ENCODE measurements at places on chromosomes 7 and 10.
A peak's percentile ranks its signal among the peaks of the same experiment; 100 is the strongest.

GRCh38 chr7:102080019-102080433, 206.6 kb upstream of the SH2B2 start:
- DNase-seq: no peak

DNA sequence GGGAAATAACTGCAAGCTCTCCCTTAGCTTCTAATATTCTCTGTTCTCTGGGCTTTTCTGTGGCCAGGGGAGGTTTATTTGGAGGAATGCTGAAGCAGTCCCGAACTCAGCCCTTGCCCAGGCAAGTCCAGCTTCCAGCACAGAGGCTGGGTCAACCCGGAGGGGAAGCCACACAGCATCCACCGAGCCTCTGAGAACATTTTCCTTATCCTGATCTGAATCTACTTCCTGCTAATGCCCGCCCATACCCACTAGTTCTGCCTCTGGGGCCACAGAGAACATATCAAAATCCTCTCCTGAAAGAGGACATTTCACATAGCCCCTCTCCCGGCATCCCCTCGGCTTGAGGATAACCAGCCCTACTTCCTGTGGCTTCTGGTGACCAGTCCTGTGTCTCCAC, 31.1 kb downstream of the SH3PXD2A start:
- DNase-seq: no peak

DNA sequence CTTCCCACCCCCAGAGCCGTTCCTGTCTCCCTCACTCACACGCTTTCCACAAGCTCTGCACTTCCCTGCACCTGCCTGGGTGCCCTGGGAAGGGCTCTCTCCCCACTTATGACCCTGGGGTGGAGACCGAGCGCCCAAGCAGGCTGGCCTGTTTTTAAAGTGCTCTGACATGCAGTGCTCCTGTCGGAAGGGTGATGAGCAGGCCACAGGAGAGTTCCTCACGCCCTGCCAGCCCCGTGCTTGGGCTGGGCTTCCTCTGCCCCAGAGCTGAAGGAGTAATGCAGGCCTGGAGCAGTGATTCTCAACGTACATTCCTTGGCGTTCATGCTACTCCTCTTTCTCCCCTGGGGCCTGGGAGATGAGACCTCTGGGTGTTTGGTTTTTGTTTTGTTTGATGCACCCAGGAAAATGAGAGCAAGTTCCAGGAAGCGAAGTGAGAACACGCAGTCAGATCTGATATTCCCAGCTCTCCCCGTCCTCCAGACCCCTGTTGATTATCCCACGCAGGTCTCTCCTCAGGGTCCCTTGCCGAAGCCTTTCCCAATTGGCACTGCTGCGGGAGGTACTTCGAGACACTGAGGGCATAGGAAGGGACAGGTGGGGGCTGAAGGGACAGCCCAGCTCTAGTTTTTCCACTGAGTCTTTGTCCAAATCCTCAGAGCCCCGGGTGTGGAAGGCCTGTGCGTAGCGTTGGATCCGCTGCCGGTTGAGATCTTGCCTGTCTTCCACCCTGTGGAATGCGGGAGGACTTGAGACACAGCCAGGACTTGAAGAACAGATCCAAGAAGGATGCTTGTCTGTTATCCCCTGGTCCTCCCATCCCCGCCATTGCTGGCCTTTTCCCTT, 14.1 kb downstream of the TRPV6 start:
- no peak for DNase-seq

DNA sequence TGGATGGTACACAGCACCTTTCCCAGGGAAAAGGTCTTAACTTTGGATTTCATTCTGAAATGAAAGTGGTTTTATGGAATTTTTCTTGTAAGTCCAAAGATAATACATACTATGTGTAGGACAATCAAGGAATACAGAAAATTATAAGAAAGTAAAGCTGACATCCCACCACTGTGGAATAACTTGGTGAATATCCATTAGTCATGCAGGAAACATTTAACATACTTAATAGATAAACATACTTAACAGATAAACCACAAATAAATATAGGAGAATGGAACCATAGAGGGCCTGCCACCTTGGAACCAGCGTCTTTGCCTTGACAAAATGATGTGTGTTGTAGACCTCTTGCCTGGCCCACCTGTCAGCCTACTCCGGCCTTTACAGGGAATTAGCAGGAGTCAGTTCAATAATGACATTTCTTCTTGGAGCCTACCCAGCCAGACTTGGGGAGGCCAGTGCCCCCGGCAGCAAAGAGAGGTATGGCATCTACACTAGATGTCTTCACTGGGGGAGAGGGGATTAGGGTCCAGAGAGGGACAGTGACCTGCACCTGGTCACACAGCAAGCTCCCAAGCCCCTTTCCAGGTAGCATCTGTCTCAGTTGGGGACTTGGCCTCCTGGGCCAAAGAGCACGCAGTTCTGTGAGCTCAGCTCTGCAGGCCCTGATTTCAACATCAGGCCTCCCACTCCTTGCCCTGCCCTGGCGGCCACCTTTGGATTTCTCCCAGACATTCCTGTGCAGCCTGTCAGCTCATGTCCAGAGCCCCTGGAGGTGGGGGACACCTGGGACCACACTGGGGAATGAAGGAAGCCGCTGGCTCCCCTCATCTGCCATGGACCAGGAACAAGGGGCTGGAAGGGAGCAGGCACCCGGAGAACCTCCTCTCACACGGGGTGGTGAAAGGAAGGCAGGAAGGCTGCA, 112.6 kb upstream of the PPIF start:
- DNase-seq: no peak

- no peak for DNase-seq
These were observed 746.4 kb downstream of the TNS3 start for GRCh38 chr7:46835556-46835955.

- no peak for DNase-seq
These were observed 75.7 kb downstream of the SEMA3C start for GRCh38 chr7:80843018-80843677.

DNA sequence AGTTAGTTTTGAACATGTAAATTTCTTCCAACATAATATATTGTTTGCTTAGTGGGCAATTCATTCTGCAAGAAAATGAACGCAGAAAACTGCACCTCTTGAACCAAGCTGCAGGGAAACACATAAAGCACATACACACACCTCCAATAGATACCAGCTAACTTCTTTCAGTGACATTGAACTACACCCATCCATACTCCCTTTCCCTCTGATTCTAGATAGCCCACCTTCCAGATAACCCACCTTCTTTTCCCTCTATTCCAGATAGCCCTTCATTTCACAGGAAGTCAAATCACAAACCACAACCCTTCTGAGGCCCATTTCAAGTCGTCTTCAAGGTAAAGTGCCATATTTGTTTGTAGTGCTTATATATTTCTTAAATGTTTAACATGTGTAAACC, 28.5 kb downstream of the NRBF2 start:
- no peak for DNase-seq

DNA sequence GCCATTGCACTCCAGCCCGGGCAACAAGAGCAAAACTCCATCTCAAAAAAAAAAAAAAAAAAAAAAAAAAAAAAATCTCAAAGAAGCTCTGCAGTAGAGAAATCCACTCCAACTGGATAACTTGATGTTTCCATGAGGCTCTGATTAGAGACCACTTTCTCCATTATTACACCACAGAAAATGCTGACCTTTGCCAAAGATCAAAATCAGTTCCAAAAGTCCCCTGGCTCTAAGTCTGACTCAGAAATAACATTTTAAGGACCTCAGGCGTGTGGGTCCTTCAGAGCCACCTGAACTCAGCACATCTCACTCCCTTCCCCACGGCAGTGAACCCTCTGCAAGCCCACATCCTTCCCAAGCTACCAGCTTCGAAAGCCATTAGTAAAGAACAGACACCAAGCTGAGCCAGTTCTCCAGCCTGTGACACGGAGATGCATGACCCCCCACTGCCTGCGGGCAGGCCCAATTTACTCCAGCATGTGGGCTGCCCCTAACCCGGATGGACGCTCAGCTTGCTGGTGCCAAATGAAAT, 13.8 kb upstream of the TMEM120A start:
- DNase-seq: no peak

- DNase-seq: no peak
These were observed 6.9 kb upstream of the VDAC2 start for GRCh38 chr10:75203724-75204123.

GRCh38 chr10:22986771-22987542, 59.1 kb downstream of the ARMC3 start:
- no peak for DNase-seq

DNA sequence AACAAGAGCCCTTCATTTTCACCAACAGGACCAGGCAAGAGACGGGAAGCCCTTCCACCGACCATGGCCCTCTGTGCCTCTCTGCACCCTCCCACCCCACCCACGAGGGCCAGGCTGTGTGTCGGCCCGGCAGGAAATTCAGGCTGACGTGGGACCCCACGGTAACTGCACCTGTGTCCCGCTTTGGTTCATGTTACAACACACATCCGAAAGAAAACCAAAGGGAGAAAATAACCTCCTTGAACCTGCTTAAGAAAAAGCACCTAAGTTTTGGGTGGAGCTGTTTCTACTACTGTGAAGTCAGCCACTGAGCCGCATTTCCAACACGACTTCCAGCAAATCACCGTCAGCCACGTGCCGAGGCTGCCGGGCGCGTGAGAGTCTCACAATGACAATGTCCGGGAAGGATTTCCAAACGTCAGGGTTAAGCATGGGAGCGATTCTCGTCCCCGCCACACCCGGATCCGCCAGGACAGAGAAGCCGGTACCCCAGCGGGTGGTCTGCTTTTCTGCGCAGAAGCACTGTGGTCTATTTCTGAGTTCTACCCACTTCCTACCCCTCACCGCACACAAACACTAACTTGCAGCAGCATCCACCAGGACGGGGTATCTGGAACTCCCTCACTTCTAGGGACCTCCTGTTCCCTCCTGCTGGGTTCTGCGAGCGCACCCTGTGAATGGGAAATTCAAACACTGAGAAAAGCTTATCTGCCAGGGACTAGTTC, 36.6 kb downstream of the AMZ1 start:
- DNase-seq: no peak

DNA sequence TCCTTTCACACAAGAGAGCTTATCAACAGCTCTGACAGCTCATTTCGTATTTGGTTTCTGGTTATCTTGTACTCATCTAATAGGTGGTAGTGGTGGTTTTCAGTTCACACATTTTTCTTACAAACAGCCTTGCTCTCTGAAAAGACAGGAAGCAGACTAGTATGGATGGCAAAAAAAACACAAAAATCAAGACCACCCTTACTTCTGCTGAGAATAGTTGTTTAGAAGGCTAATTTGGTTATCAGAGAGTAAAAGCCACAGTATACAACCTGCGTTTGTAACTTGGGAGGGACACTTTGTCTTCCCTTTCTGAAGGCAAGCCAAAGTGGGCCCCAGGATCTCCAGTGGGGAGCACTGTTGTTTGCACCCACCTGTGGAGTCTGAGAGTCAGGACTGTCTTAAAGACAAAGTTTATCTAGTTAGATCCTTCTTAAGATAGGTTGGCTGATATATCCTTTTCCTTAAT, 68.0 kb downstream of the PIP4K2A start:
- DNase-seq: no peak

GRCh38 chr7:137989094-137989493, 12.8 kb downstream of the CREB3L2 start:
- DNase-seq: no peak

DNA sequence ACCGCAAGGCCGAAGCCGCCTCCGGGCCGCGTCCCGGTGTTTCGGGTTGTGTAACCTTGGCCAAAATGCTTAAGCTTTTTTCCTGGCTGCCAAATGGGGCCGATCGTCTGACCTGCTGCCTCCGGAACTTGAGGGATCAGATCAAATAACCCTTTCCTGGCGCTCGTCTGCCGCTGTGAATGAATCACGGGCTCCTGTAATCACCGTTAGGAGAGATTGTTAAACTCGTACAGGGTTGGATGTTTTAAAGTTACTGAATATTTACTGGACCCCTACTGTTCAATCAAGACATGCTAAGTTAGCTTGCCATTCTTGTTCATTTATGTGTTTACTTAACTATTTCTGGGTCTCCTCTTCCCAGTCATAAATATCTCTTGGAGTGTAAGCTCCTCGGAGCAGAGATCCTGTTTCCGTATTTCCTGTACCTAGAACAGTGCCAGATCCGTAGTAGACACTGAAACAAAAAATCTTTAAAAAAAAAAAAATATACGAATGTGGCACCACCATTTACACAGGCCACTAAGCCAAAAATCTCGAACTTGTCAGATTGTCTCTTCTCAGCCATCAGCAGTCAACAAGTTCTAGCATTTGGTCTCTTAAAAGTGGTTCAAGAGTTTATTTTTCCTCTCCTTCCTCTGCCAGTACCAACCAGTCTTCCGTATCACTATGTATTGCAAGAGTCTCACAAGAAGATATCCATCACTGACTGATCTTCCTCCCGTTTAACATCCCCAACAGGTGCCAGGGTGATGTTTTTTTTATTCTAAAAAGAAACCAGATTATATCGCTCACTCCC, 650 bp upstream of the TM9SF3 start:
- peak; percentile 34 for DNase-seq

- DNase-seq: no peak
These were observed 37.8 kb downstream of the AOAH start for GRCh38 chr7:36686499-36686898.

GRCh38 chr10:69801434-69802315, at the start of gene COL13A1:
TSS of gene COL13A1 (plus strand) at chr10:69801906. CDS start at chr10:69802424, 518 bp downstream.
- peak; percentile 35 for DNase-seq

- DNase-seq: no peak
These were observed 826.2 kb downstream of the KCNMA1 start for GRCh38 chr10:76811430-76811829.

DNA sequence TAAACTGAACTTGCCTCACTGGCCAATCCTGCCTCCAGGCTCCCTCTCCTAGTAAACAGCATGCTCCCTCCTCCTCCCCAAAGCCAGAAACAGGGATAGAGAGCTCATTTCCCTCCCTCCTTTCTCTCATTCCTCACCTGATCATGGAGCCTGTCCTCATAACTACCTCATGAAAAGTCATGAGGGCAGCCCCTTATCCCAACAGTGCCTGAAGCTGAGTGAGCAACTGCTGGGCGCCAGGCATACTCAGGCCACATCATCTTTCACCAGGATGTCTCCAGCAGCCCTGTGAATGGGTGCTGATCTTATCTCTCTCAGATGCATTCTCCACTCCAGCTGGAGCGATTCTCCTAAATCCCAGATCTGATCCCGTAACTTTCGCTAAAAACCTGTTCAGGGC, 307.2 kb downstream of the PRPF18 start:
- DNase-seq: no peak

DNA sequence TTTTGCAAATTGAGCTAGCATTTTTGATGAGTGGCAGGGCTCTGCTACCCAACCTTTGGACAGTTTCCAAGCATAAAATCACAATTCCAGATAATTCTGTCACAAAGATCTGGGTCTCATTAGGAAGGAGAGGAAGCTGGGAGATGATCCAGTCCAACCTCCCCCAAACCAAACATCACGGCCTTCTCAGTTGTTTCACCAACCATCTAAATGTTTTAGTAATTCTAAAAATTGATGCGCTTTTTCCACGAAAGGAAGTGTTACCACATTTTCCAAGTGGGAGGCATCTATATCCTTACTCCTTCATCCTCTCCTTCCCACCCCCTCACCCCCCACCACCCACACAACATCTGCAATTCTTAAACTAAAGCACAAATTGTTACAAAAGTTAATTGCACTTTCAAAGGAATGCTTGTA, 108.3 kb downstream of the EGFR start:
- no peak for DNase-seq

GRCh38 chr7:1296356-1296981, 63.8 kb downstream of the UNCX start:
- no peak for DNase-seq
